Mucosa of descending colon (tissue), 3 donors: ENCODE measurements at places on chromosomes 1 and 21.

DNA sequence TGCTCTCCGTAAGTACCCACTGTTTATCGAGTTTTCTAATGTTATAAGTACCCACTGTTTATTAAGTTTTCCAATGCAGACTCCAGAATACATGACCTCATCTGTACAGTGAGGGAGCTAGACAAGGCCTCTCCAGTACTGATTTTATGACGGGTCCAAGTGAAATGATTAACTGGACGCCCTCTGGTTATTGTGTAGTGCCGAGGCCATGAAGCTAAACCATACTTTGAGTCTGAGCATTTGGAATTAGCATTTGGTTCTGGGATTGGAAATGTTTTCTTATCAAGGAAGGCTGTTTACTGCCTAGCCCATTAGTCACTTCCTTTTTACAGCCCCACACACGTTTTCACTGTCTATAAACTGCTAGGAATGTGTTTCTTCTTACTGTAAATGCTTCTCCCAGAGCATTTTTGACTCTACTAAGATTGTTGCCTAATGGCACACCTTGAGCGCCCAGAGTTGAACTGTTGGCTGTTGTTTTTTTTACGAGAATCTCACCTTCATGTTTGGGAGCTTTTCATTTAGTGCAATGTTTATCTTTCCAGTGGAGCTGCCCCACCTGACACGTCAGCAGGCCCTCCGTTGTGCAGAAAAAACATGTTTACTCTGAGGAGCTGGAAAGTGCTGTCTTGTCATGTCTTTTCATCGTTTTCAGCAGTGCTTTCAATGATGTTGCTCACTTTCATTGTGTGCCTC, 26.9 kb downstream of the SPATA46 start:
- peak; percentile 42 for DNase-seq

- no peak for DNase-seq
Observed at GRCh38 chr1:78081980-78082860, 36.5 kb downstream of the GIPC2 start.

GRCh38 chr21:46517361-46517760, 58.7 kb downstream of the DIP2A start:
- no peak for DNase-seq

DNA sequence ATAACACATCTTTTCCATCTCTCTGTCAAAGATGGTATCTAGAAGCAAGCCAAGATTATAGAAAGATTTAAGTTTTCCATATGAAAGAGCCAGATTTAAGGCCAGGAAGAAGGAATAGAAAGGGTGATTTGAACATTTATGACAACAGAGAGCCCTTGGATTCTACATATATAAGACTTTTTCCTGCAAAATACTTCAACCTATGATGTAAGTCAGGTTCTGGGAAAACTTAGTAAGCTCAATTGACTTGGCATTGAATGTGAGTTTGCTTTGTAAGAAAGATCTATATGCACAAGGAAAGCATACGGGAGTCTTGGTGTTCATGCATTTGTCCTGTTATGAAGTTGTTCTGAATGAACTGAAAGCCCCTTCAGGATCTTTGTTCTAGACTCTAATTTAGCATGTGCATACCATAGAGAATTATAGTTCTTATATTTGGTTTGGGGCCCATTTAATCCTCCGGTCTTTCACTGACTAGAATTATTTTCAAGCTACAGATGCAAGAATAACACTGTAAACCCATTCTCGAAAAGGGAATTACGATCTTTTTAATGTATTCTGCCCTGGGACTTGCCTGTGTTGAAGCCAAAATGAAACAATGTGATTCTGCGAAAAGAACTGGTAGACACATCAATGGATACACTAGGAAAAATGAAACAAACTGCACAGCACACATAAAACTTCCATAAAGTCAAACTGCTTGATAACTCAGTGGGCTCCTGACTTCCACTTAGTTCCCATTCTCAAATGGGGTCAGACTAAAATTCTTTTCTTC, 152.8 kb downstream of the DISP1 start:
- DNase-seq: no peak

DNA sequence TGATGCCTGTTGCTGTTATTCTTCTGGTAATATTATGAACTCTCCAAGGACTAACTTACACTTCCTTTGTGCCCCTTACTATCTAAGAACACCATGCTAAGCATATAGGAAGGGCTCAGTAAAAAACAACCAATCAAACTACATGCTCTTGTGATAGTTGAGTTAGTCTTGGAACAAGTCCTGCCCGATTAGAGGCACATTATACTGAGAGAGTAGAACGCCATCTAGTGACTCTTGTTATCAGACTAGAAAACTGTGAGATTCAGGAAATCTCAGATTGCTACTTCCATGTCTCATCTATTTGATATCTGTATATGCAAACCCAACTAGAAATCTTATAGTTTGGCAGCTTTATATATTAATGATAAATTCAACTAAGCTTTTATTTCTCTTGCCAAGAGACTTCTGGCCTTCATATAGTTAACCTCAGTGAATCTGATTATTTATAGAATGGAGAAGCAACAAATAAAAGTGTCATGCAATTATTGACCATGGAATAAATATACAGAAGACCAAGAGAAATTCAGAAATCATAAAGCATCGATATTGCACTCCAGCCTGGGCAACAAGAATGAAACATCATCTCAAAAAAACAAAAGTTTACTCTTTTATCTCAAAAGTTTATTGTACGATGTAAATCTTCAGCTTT, 7.8 kb upstream of the SRRM1 start:
- DNase-seq: no peak

DNA sequence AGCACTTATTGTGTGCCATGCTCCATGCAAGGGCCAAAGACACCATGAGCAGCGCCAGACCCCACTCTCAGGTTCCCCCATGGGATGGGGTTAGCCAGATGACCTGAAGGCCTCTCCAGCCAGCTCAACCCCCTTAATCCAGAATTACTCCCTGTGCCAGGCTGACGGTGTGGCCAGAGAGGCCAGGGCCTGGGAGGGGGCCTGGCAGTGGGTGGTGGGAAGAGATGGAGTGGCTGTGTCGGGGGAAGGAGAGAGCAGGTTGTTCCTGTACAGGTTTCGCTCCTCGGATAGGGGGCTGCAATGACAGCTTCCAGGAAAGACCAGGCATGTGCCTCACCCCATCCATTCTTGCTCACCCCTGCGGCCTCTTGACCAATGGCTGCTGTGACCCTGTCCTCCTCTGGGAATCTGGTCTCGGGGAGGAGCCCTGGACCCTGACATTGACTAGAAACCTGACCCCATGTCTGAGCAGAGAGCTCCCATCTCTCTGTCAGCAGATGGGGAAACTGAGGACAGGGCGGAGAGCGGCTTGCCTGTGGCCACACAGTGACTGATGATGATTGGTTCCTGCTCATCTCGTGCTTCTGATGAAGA, 345.3 kb downstream of the MATN1 start:
- DNase-seq: no peak

GRCh38 chr1:64936956-64937355, 29.4 kb downstream of the JAK1 start:
- no peak for DNase-seq

GRCh38 chr1:167912294-167912693, 1.6 kb downstream of the ADCY10 start:
- DNase-seq: no peak

GRCh38 chr1:165512816-165513215, 31.0 kb upstream of the LRRC52 start:
- DNase-seq: no peak

DNA sequence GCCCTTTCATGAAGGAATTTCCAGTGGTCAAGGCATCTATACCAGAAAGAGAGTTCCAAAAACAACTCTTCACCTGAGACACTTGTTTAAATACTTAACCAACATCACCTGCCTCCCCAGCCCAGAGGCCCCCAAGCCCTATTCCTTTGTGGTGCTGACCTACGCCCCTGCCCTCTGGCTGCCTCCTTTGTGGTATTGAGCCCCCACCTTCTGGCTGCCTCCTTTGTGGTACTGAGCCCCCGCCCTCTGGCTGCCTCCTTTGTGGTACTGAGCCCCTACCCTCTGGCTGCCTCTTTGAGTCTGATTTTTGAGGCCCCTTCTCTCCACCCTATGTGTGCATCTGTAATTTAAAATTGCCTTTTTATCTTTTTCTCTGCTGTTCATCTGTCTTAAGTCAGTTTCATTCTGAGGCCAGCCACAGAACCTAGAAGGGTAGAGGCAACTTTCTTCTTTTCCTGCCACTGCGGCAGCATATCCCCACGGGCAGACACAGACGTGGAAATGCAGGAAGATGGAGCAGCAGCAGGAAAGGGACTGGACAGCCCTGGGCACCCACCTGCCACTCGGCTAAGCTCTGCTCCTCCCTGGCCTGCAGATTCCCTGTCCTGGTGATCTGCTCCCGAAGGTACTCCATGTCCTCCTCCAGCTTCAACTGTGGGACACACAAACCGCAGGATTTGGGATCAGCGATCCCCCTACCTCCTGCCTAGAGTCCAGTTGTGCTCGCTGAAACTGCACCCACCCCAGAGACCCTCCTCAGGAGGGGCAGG, 3.2 kb downstream of the TRIM17 start:
- DNase-seq: no peak

DNA sequence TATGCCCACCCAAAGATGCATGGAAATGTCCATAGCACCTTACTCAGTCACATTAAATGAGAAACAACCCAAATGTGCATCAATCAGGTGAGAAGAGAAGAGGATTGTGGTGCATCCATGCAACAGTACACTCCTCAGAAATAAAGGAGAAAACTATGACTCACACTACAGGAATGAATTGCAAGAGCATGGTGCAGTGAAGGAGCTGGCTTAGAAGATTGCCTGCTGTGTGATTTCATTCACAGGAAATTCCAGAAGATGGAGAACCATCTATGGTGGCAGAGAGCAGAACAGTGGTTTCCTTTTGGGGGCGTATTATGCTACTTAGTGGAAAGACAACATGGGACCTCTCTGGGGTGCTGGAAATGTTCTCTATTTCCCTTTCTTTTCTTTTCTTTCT, 278.6 kb upstream of the AJAP1 start:
- DNase-seq: no peak

- no peak for DNase-seq
Observed at GRCh38 chr1:48005253-48006117, 8.3 kb upstream of the TRABD2B start.

GRCh38 chr1:195236991-195237889, 1371.0 kb downstream of the KCNT2 start:
- no peak for DNase-seq

DNA sequence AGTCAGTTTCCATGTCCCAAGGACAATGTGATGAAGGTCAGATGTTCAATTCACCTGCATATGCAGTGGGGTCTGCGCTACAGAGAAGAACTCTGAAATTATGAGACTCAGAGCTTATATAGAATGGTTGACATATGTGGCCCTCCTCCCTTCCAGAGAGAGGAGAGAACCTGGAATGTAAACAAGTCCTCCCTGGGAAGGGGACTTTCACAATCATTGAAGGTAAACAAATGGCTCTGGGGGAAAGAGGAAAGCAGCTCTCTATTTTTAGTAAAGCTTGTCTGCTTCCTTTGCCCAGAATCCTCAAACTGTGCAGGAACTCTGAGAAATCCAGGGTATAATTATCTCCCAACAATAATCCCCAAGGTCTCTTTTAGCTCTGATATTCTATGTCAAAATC, 9.8 kb downstream of the OVGP1 start:
- no peak for DNase-seq

- no peak for DNase-seq
Observed at GRCh38 chr21:43315244-43316137, 111.4 kb downstream of the SIK1 start.

GRCh38 chr1:220966041-220966440, 86.8 kb downstream of the HLX start:
- DNase-seq: no peak

DNA sequence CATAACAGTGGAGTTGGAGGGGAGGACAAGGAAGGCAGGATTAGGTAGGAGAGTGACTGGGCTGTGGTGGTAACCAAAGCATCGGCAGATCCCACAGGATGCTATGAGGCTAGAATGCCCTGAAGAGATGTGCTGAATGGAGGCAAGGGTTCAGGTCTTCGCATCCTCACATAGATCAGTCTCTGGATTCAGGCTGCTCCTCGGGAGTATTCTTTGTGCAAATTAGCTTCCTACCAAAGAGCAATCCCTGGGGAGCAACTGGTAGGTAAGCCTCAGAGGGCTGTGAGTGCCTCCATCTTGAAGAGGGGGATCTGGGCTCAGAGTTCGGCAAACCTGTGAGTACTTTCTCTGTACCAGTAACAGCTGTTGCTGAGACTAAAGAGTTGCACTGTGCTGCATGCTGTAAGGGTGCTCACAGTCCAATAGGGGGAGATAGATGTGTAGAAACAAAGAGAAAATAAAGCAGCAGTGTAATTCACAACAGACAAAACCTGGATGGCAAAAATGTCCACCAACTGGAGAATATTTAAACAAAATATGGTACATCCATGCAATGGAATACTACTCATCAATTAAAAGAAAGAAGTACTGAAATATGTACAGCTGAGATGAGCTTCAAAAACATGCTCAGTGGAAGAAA, 322.4 kb upstream of the DEPDC1 start:
- no peak for DNase-seq

GRCh38 chr1:79585801-79586200, 579.3 kb upstream of the ADGRL4 start:
- no peak for DNase-seq

- peak; percentile 74 for DNase-seq
Observed at GRCh38 chr1:13829152-13829769, 129.3 kb downstream of the PRDM2 start.

GRCh38 chr1:168686666-168687065, 42.3 kb downstream of the DPT start:
- no peak for DNase-seq

- DNase-seq: peak; percentile 98
Observed at GRCh38 chr1:156212833-156213643, at the start of gene PMF1. PMF1 (plus strand) TSS chr1:156213007; CDS start chr1:156213016, 9 bp downstream.

GRCh38 chr1:201707656-201708055, 121.3 kb upstream of the IPO9 start:
- no peak for DNase-seq

GRCh38 chr1:30378991-30379581, 344.3 kb downstream of the MATN1 start:
- DNase-seq: no peak

GRCh38 chr1:67463298-67463955, 33.2 kb upstream of the SERBP1 start:
- no peak for DNase-seq

DNA sequence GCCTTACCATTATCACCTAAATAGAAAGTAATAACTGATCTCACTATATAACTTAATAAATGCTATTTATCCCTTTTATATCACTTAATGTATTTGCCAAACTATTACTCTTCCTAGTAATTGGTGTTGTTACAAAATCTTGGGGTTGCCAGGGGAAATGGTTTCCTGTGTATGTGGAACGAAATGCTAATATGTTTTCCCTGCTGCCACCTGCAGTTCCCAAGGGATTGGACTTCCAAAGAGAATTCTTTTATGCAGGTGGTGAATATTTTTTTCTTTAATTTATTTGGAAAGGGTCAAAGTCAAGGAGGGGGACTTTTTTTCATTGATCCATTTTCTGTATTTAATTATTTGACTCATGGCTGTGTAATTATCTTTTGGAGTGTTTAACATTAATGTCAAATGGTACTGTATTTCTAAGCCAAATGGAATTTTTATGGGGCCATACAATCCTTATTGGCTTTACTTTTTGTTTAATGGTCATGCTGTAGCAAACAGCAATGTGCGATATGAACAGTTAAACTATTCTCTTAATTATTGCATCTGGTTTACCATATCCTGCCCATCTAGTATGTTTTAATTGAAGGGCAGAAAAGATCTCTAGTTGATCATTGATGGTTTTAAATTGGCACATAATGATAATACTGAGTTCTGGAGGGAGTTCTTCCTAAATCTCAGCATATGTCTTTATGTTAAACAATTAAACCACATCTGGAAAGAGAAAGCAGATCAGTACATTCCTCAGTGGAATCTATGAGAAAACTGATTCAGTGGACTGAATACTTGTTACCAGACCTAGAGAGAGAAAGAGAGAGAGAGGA, 486.3 kb downstream of the TTLL7 start:
- no peak for DNase-seq
